ENCODE measurements at places on chromosomes 11 and 22. TPM values are rescaled to one million over a fixed set of nuclear protein-coding genes. Genes with fewer than 3 reads are reported as not detected.
A peak's percentile ranks its signal among the peaks of the same experiment; 100 is the strongest.

DNA sequence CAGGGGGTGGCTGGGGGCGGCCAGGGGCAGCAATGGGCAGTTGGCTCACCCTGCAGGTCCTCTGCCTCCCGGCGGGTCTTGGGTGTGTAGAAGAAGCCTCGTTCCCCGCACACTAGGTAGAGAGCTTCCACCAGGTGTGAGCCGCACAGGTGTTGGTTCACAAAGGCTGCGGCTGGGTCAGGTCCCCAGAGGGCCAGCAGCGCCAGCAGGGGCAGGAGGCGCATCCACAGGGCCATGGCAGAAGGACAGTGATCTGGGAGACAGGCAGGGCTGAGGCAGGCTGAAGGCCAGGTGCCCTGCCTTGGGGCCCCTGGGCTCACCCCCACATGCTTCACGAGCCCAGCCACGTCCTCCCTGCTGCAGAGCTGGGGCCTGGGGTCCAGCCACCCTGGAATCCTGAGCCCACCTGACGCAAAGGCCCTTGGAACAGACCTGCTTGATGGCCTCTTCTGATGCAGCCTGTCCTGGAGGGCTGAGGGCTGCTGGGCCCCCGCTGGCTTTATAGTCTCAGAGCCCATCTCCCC, at the start of gene INS:
Gene INS, minus strand, starts transcription at position 474 of the 524 bp plus-strand sequence. Its CDS starts 238 bp downstream, at position 236.
- no peaks in the 10 kb centered on the region for H3K4me1 ChIP-seq
- H3K27ac ChIP-seq, result no peak within 1 kb of the TSS
- H3K4me3 ChIP-seq, result no peak within 1 kb of the TSS
- no peak for DNase-seq
- peaks cover 15% of the 10 kb centered on the region for H3K27me3 ChIP-seq
- no peaks in the 10 kb centered on the region for H3K36me3 ChIP-seq

DNA sequence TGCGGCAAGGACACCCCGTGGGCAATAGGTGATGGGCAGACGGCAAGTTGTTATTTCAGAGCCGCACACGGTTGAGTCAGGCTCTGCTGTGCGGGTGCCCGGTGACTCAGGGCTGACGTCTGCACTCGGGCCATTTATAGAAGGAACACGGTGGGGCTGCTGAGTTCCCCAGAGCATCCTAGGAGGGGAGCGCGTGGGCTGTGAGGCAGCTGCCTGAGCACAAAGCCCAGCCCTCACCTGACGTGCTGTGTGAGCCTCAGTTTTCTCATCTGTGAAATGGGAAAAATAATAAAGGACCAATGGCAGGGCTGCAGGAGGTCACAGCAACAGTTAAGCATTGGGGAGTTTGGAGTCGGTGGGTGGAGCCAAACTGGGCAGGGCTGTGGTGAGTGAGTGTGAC, 11.3 kb upstream of the RHOD start:
- no peaks in the 10 kb centered on the region for H3K36me3 ChIP-seq
- H3K4me3 ChIP-seq, result no peak overlapping the region
- no peaks in the 10 kb centered on the region for H3K27me3 ChIP-seq
- H3K27ac ChIP-seq, result no peak overlapping the region
- H3K4me1 ChIP-seq, result no peaks in the 10 kb centered on the region
- DNase-seq, result peak; percentile 82

GRCh38 chr11:65419460-65419771, 3.2 kb upstream of the NEAT1 start:
- peak; percentile 75 for DNase-seq
- no peaks in the 10 kb centered on the region for H3K27me3 ChIP-seq
- H3K4me1 ChIP-seq, result peaks cover 58% of the 10 kb centered on the region
- peak overlapping the region; percentile 100 for H3K27ac ChIP-seq
- peak overlapping the region; percentile 3 for H3K4me3 ChIP-seq
- peaks cover 13% of the 10 kb centered on the region for H3K36me3 ChIP-seq

DNA sequence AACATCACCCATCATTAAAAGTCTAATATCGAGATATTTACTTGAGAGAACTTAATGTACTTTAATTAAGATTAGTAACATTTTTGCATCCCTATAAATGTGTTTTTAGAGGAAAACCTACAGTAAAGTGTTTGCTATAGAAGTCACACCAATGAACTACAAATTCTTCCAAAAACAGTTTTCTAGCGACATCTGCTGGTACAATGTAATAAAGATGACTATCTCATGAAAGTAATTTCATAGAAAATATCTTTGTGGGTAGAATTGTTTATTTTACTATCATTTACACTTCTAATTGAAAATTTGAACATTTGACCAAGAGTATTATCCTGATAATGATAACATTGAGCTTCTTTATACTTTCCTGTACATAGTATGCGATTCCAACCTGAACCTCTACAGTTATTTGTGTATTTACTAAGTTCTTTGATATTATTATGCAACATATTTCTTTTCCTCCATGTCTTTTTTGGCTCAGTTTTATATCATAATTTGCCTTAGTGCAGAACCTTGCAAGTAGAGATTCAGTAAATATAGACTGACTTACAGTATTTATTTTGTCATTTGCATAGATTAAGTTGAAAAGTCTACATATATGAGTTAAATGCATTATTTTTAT, 252.7 kb downstream of the TMEM135 start:
- H3K4me3 ChIP-seq, result no peak overlapping the region
- no peak for DNase-seq
- H3K27me3 ChIP-seq, result no peaks in the 10 kb centered on the region
- no peak overlapping the region for H3K27ac ChIP-seq
- H3K36me3 ChIP-seq, result no peaks in the 10 kb centered on the region

LGALS12 gene
- 0.41 TPM for total RNA-seq

H19 gene
- 3,227 TPM for total RNA-seq

FDXACB1 gene
- 3.3 TPM for total RNA-seq

MMP27 gene
- not detected for total RNA-seq
